Fibroblast of the aortic adventitia (primary cell): ENCODE measurements at places on chromosomes 2 and 18. TPM values are rescaled to one million over a fixed set of nuclear protein-coding genes. Genes with fewer than 3 reads are reported as not detected.

- peak; percentile 54 for DNase-seq
These were observed 148.9 kb downstream of the ATP9B start for GRCh38 chr18:79217979-79218604.

GRCh38 chr2:7429733-7430132, 512.5 kb downstream of the RNF144A start:
- no peak for DNase-seq

- DNase-seq, result no peak
These were observed 5.5 kb downstream of the MSGN1 start for GRCh38 chr2:17821535-17822444.

DNA sequence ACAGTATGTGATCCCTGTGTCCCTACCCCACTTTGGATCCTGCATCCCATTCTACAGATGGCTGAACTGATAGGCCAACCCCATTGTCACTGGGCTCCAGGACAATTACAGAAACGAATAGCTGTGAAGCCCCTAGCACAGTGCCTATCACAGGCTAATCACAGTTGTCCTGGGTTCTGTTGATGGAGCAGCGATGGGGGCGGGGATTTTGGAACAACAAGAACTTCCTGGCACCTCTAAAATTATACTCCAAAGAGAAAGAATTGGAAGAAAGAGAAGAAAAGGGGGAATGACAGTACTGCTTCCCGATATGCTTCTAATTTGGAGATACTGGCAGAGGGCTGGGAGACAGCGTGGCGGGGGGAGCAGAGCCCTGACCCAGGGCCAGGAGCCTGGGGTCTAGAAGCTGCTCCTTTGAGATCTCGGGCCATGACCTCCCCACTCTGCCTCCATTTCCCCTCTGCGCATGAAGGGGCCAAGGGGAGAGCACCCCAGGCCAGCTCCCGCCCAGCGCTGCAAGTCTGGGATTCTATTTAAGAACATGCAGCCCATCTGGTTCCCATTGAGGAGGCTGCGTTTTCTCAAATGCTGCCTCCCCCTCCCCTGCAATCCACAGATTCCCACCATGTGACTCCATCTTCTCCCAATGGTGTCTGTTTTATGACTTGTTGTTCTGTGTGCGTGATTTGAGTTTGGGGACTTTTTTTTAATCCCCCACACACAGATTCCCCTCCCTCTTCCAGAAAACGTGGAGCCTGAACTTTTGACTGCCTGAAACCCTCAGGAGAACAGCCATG, 202.7 kb downstream of the CYP26B1 start:
- DNase-seq, result no peak

Gene RESP18
- total RNA-seq, result not detected in 2 replicates

Gene MOGAT1
- total RNA-seq, result not detected in 2 replicates

- DNase-seq, result no peak
These were observed 118.4 kb upstream of the CTNNA2 start for GRCh38 chr2:79394485-79394859.
